Urothelium cell line (cell line): ENCODE measurements at places on chromosomes 2 and 18.

DNA sequence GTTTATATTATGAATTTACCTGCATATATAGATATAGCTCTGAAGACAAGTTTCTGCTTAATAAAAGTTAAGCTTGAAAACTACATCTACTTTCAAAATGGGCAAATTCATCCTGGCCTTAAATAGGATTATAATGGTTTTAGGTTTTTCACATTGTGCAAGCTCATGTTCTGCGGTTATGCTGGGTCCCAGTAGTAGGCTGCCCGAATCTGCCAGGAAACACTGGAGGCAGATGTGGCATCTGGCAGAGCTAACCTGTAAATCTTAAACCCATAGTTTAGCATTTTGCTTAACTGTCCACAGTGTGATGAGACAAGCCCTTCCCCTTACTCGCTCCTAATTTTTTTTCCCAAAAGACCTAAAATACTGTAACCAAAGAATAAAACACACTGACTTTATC lies 234.2 kb downstream of the TCF4 start:
- DNase-seq: no peak

GRCh38 chr2:196618661-196619060 lies 20.9 kb upstream of the CCDC150 start:
- no peak for DNase-seq

DNA sequence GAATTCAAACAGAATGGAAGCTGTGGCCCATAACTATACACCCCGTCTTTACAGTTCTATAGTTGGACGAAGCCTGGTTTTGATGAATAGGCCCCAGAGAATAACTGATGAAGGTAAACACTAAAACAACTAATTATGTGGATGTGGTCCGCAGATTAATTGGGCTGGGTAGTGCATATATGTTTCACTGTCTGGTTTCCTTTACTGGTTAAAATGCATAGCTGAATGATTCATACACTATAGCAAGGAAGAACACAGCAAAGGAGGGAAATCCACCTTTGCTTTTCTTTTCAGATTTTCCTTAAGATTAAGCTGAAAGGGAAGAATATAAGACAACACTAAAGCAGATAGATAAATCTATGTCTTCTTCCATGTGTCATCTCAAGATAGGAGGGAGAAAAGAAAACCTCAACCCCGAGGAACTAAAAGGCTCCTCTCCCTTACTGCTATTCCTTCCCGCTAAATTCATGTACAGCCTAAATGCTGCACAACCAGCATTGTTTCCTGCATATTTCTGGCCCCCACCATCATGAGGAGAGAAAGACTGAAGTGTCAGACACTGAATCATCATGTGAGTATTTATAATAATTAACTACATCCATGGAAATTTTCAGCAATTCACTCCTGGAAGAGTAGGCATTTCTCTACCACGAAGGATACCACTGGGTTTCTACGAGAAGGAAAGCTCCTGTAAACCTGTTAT lies 297.1 kb upstream of the CCDC68 start:
- no peak for DNase-seq

DNA sequence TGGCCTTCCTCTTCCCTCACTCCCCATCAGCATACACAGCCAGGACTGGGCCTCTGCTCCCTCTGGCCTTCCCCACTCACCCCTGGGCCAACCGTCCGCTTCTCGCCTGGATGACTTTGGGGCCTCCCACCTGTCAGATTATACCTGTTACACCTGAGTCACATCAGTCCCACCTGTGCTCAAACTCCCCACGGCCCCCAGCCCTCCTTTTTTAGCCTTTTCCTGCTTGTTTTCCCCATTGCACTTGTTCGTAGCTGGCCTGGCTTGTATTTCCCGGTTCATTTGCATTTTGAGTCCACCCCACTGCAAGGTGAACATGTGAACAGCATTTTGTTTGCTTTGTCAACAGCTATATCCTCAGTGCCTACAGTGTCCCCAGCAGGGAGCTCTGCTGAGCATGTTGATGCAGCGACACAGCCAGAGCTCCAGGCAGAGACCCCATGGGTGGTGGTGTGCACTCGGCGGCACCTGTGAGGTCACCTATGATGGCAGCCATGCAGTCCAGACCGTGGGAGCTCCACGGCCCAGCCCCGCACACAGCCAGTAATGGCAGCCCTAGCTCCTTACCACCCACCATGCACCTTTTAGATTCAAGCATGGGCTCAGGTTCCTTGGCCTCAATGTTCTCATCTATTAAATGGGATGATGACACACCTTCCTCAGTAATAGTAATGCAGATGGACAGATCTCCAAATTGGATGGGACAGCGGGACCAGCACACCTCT lies 276.4 kb upstream of the HS6ST1 start:
- DNase-seq: no peak

GRCh38 chr2:28134262-28134812 lies 243.8 kb downstream of the BABAM2 start:
- no peak for DNase-seq

GRCh38 chr18:40216856-40217255 lies 1738.2 kb upstream of the PIK3C3 start:
- no peak for DNase-seq

GRCh38 chr2:189347540-189347939 lies 93.7 kb upstream of the WDR75 start:
- DNase-seq: peak; percentile 78

DNA sequence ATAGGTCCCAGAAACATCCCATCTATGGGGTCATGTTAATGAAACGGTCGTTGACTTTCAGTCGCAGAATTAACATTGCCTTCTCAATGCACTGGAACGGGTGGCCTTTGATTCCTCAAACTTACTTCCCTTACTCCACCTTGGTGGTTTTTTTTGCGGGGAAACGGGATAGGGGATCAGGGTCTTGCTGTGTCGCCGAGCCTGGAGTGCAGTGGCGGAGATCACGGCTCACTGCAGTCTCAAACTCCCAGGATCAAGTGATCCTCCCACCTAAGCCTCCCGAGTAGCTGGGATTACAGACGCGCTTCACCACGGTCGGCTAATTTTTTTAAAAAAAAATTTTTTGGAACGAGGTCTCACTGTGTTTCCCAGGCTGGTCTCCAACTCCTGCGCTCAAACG lies 754 bp downstream of the ATG16L1 start:
- no peak for DNase-seq

DNA sequence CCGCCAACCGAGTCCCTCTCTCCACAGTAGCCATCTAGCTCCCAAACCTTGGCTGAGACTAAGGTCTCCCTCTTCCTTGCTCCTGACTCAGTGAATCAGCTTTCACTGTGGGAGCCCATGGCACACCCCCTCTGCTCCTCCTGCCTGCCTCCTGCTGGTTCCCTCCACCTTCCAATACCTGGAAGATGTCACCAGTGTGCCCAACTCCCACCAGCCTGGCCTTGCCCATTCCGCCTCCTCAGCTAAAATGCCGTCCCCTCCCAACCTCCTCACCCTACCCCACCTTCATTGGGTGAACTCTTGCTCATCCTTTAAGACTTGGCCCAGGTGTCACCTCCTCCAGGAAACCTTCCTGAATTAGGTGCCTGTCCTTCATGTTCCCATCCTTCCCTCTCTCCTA lies 129.9 kb upstream of the SMAD2 start:
- no peak for DNase-seq

DNA sequence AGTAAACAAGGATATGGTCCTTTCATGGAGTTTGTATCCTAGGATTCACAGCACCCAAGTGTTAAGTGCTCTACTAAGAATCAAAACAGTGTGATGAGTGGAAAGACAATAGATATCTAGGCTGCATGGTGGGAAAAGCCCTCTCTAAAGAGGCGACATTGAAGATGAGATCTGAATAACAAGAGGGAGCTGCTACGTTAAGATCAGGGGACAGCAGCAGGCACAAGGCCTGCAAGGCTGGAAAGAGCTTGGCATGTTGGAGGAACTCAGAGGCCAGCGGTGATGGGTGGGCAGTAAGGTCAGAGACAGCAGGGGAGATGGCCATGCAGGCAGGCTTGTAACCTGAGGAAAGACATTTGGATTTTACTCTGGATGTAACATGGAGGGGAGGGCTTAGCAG lies 177.5 kb downstream of the GFPT1 start:
- DNase-seq: no peak

DNA sequence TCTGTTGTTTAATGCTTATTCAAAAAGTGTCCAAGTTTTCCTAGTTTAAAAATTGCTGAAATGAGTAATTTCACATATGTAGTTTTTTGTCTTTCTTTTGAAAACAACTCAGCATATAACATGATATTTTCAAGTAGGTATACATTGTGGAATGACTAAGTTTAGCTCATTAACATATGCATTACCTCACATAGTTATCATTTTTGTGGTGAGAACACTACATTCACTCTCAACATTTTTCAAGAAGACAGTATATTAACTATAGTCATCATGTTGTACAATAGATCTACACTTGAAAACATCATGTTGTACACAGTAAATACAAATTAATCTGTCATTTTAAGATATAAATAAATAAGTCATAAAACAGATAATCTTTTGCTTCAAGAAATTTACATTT lies 340.0 kb downstream of the CCDC85A start:
- no peak for DNase-seq

DNA sequence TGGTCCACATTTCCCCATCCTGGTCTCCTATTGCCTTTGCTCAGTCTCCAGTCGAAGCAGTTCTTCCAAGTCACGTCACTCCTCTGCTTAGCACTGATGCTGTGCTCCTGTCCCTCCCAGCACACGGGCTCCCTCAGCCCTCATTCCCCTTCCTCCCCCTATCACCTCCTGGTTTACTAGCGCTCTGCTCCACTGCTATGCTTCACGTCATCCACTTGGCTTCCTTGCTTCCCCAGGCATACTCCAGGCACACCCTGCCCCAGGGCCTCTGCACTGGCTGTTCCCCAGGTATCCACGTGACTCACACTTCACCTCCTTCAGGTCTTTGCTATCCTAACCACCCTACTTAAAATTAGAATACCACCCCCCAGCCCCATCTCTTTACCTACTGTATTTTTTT lies 269.3 kb downstream of the GLI2 start:
- no peak for DNase-seq

DNA sequence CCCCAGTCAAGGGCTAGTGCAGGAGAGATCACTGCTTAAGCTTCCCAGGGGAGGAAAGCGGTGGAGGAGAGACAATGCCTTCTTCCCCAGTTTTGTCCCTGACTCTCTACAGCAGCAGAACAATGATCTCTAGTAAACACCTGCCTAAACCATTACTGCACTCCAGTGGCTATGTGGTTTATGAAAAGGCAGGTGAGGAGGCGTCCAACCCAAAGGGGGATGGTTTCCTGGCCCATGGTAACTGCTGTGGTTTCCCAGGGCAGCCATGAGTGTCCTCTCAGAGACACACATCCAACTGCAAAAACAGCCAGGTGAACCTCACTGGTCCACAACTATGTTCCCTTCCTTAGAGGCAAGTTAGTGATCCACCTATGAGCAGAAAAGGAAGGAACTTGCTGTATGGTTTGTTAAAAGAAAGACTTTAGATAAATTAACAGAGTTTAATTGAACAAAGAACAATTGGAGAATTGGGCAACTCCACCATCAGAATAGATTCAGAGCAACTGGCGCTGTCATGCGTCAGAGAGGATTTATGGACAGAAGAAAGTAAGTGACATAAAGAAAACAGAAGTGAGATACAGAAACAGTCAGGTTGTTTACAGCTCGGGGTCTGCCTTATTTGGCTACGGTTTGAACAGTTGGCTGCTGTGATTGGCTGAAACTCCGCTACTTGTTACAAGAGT lies 4.8 kb upstream of the TTC39C start:
- no peak for DNase-seq
